Endothelial cell (in vitro differentiated cells): ENCODE measurements at places on chromosomes 2 and 18.

DNA sequence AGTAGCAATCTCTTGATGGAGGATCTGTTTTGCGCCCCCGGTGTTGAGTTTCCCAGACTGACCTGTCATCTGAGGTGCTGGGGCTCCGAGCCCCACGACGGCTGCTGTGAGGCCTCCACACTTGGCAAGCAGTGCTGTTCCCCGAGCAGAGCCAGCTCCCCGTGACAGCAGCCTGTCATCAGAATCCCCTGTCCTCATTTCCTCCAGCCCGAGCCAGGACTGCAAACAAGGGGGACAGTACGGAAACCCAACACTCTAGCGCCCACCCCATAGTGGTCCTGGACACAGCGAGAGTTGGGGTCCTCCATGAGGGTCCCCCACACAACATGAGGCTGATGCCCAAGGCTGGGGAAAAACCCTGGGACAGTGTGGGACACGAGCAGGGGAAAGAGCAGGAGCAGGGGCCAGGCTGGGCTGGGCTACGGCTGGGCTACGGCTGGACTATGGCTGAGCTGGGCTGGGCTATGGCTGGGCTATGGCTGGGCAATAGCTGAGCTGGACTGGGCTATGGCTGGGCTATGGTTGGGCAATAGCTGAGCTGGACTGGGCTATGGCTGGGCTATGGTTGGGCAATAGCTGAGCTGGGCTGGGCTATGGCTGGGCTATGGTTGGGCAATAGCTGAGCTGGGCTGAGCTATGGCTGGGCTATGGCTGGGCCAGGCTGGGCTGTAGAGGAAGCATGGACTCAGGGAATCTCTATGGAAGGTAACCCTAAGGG is 1.5 kb upstream of the KLHL30 start:
- peaks cover 14% of the 10 kb centered on the region for H3K27me3 ChIP-seq
- peaks cover 3% of the 10 kb centered on the region for H3K36me3 ChIP-seq
- peaks cover 3% of the 10 kb centered on the region for H3K4me1 ChIP-seq
- H3K27ac ChIP-seq: no peak overlapping the region
- no peak for DNase-seq
- H3K4me3 ChIP-seq: no peak overlapping the region

DNA sequence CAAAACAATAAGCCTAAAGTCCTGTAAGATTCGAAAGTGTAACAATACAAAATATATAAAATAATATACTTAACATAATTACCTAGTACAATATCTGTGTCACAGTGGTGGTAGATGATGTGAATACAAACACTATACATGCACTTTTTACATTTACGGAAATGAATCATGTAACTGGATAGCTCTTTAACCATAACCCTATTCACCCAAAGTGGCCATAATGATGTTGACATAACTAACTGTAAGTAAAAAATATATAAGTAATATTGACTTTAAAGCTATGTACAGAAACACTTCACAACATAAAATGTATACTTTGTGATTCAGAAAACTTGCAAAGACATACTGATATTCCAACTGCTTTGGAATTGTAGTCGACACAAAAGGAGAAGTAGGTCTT is 616.9 kb upstream of the SLC8A1 start:
- H3K4me1 ChIP-seq: no peaks in the 10 kb centered on the region
- DNase-seq: no peak
- no peaks in the 10 kb centered on the region for H3K36me3 ChIP-seq
- H3K4me3 ChIP-seq: no peak overlapping the region
- no peaks in the 10 kb centered on the region for H3K27me3 ChIP-seq
- no peak overlapping the region for H3K27ac ChIP-seq

- no peak overlapping the region for H3K27ac ChIP-seq
- no peak for DNase-seq
- peaks cover 2% of the 10 kb centered on the region for H3K27me3 ChIP-seq
- no peak overlapping the region for H3K4me3 ChIP-seq
These were observed 744.5 kb upstream of the LINC00305 start for GRCh38 chr18:64893349-64893748.

DNA sequence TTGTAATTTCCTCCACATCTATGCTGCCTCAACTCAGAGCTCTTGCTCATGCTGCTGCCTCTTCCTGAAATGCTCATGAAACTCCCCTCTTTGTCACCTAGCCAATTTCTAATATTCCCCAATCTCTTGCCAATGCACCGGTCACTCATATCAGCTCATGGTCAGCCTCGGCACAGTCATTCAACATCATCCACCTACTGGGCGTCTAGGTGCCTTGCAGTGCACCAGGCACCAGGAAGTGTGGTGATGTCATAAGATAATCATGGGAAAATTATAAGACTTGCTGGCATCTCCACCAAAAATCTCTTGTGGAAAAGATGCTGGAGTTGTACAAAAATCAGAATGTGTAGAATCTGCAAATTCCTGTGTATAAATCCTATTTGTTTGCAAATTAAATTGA is 52.6 kb upstream of the RAB27B start:
- no peak for DNase-seq
- H3K4me1 ChIP-seq: no peaks in the 10 kb centered on the region
- no peak overlapping the region for H3K27ac ChIP-seq
- no peak overlapping the region for H3K4me3 ChIP-seq
- H3K27me3 ChIP-seq: peaks cover 11% of the 10 kb centered on the region

DNA sequence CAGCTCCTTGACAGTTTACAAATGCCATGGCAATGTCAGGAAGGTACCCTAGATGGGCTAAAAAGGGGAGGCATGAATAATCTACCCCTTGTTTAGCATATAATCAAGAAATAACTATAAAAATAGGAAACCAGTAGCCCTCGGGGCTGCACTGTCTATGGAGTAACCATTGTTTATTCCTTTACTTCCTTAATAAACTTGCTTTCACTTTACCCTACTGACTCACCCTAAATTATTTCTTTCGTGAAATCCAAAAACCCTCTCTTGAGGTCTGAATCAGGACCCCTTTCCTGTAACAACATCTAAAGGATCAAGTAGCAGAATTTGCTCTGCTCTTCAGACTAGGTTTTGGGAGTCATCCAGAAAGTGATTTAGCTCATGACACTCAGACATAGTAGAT is 43.7 kb downstream of the CD8B2 start:
- no peak for DNase-seq
- peaks cover 4% of the 10 kb centered on the region for H3K27me3 ChIP-seq
- H3K27ac ChIP-seq: no peak overlapping the region
- H3K4me3 ChIP-seq: no peak overlapping the region
- no peaks in the 10 kb centered on the region for H3K36me3 ChIP-seq
- H3K4me1 ChIP-seq: no peaks in the 10 kb centered on the region

DNA sequence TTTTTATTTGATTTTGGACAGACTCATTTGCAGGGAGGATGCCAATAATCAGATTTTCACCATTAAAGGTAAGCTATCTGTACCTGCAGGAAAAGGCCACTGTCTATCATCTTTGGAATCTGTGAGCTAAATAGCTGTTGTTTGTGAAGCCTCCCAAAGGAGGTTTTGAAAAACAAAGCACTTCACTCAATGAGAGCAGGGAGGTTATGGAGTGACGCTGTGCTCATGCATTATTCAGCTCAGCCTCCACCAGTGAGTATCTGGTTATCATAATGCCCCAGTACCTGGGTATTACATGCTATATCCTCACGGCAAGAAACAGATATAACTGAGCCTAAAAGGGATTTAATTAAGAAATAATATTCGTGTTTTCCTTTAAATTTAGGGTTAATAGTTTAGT is 189.6 kb upstream of the PIK3C3 start:
- no peak overlapping the region for H3K4me3 ChIP-seq
- H3K27me3 ChIP-seq: no peaks in the 10 kb centered on the region
- DNase-seq: no peak
- no peak overlapping the region for H3K27ac ChIP-seq
- H3K4me1 ChIP-seq: no peaks in the 10 kb centered on the region

- no peaks in the 10 kb centered on the region for H3K36me3 ChIP-seq
- no peak overlapping the region for H3K27ac ChIP-seq
- DNase-seq: no peak
- peaks cover 20% of the 10 kb centered on the region for H3K4me1 ChIP-seq
- H3K4me3 ChIP-seq: no peak overlapping the region
These were observed 52.7 kb downstream of the LBH start for GRCh38 chr2:30283931-30284565.

DNA sequence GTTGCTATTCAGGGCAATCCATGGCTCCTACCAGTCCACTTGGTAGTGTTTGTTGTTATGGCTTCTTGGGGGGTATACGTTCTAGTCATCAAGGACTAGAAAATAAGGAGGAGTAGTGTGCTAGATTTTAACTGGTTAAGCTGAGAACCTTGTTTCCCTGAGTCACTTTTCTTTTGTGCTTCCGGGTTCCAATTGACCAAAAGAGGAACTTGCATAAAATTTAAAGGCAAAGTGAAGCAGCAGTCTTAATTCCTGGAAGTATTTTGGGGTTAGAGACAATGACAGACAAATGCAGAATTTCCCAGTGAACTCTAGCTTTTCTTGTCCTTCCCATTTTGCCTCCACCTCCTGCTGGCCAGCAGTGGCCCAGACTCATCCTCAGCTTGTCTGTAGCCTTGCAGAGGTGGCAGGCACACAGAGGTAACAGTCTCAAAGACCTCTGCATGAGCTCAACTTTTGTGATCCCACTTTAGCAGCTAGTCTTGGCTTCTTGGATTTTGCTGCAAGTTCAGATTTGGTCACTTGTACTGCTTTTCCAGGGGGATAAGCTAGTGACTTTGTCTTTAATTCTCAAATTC is 1105.8 kb upstream of the NXPH2 start:
- no peaks in the 10 kb centered on the region for H3K4me1 ChIP-seq
- no peaks in the 10 kb centered on the region for H3K36me3 ChIP-seq
- no peak overlapping the region for H3K27ac ChIP-seq
- no peak overlapping the region for H3K4me3 ChIP-seq

GRCh38 chr2:6879011-6879410 is 1.4 kb downstream of the RSAD2 start:
- H3K27ac ChIP-seq: no peak overlapping the region
- no peaks in the 10 kb centered on the region for H3K4me1 ChIP-seq
- H3K4me3 ChIP-seq: no peak overlapping the region
- no peaks in the 10 kb centered on the region for H3K36me3 ChIP-seq
- DNase-seq: no peak
- H3K27me3 ChIP-seq: peaks cover 2% of the 10 kb centered on the region
